GM23338 (cell line): ENCODE measurements at places on chromosomes 1 and 21. TPM values are rescaled to one million over a fixed set of nuclear protein-coding genes. Genes with fewer than 3 reads are reported as not detected.

The AMIGO1 gene
- 2.3 and 3.8 TPM in 2 replicates for total RNA-seq

- H3K27ac ChIP-seq = no peak overlapping the region
- H3K4me1 ChIP-seq = 0 out of 2 replicates have a peak, but pooled peaks cover 10% of the 10 kb centered on the region
- H3K4me3 ChIP-seq = no peak overlapping the region
- H3K27me3 ChIP-seq = peaks cover 14% of the 10 kb centered on the region
- DNase-seq = no peak
These were observed 6.1 kb upstream of the RIPPLY3 start for GRCh38 chr21:37000381-37000780.

The ACTL8 gene
- total RNA-seq = 0.38 and 0.70 TPM in 2 replicates

- no peaks in the 10 kb centered on the region for H3K36me3 ChIP-seq
- no peak for DNase-seq
- H3K27ac ChIP-seq = no peak overlapping the region
- H3K27me3 ChIP-seq = no peaks in the 10 kb centered on the region
These were observed 30.0 kb upstream of the DPH5 start for GRCh38 chr1:101055623-101056022.

The FNBP1L gene
- total RNA-seq = 114 and 132 TPM in 2 replicates

The HPCAL4 gene
- total RNA-seq = 1.1 and 1.2 TPM in 2 replicates

GRCh38 chr1:19661721-19662228 is 2.9 kb upstream of the HTR6 start:
- H3K27me3 ChIP-seq = peaks cover 46% of the 10 kb centered on the region
- H3K27ac ChIP-seq = no peak overlapping the region
- DNase-seq = peak; percentile 74
- H3K4me3 ChIP-seq = no peak overlapping the region
- 0 out of 2 replicates have a peak, but pooled peaks cover 6% of the 10 kb centered on the region for H3K4me1 ChIP-seq

DNA sequence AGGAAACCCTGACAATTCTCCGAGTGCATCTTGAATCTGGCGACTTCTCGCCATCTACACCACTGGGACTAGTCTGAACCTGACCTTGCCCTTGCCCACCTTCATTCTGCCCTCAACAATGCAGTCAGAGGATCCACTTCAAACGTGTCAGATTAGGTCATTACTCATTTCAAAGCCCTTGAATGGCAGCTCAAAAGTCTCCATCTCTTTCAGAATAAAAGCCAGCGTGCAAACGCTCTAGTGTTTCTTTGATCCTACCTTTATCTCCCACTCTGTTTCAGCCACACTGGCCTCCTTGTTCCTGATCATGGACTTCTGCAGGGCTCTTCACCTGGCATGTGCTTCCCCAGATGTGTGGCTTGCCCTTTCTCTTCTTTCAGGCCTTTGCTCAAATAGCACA is 31.3 kb downstream of the SLC30A1 start:
- H3K36me3 ChIP-seq = no peaks in the 10 kb centered on the region
- DNase-seq = no peak
- peaks cover 9% of the 10 kb centered on the region; the same call in 1 of the 2 replicates for H3K4me1 ChIP-seq
- H3K27ac ChIP-seq = no peak overlapping the region
- H3K27me3 ChIP-seq = no peaks in the 10 kb centered on the region

GRCh38 chr1:231340328-231341013 is 2.4 kb downstream of the SPRTN start:
- peaks cover 24% of the 10 kb centered on the region for H3K4me1 ChIP-seq
- no peak for DNase-seq
- H3K27me3 ChIP-seq = no peaks in the 10 kb centered on the region
- no peaks in the 10 kb centered on the region; the same call in none of the 2 replicates for H3K36me3 ChIP-seq
- H3K27ac ChIP-seq = no peak overlapping the region

DNA sequence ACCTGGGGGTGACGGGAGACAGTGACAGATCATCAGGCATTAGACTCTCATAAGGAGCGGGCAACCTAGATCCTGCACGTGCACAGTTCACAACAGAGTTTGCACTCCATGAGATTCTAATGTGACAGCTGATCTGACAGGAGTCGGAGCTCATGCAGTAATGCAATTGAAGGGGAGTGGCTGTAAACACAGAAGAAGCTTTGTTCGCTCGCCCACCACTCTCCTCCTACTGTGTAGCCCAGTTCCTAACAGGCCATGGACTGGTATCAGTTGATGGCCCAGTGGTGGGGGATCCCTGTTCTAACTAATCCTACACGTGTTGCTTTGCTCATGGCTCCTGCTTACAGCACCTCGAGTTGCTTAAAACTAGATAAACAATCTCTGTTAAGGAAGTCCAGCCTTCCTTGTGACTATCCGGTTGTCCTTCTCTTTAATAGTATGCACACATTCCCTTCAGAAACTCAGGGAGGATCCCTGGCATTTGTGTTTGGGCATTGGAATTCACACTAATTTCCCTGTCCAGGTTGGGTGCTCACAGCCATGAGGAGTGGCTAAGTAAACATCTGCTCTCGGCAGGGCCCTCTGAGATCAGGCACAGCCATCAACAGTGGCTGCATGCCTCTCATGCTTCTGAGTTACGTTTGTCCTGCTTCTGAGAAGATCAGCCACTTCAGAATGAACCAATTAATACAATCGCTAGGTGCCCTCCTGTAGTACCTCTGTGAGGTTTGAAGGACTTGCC is 21.1 kb upstream of the F3 start:
- no peaks in the 10 kb centered on the region for H3K4me1 ChIP-seq
- H3K27ac ChIP-seq = no peak overlapping the region
- no peak overlapping the region for H3K4me3 ChIP-seq

- peak; percentile 36 for DNase-seq
- no peak overlapping the region for H3K27ac ChIP-seq
- no peak overlapping the region for H3K4me3 ChIP-seq
- peaks cover 27% of the 10 kb centered on the region for H3K36me3 ChIP-seq
These were observed 1.7 kb upstream of the BMP8A start for GRCh38 chr1:39489567-39490239.

The ANKRD45 gene
- 1.5 and 2.0 TPM in 2 replicates for total RNA-seq

GRCh38 chr21:42563686-42564085 is 50.0 kb downstream of the SLC37A1 start:
- H3K36me3 ChIP-seq = no peaks in the 10 kb centered on the region
- no peaks in the 10 kb centered on the region for H3K27me3 ChIP-seq
- H3K27ac ChIP-seq = no peak overlapping the region
- H3K4me1 ChIP-seq = no peaks in the 10 kb centered on the region
- DNase-seq = no peak

DNA sequence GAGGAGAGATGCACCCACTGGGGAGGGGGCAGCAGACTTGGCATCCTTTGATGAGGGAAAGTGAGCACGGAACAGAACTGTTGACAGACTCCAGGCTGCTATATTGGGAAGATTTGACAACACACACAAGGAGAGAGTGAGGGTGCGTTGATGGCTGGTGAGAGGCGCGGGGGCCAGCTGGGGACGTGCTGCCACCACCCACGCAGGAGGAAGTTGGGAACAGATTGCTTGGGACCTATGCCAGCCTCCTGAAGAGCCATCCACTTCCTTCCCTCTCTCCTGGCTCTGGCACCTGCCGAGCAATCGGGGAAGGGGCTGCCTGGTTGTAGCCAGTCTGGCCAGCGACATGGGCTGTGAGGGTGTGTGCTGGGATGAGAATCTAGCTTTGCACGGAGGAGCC is 223.7 kb upstream of the CSF3R start:
- H3K27me3 ChIP-seq = no peaks in the 10 kb centered on the region
- no peaks in the 10 kb centered on the region for H3K36me3 ChIP-seq
- no peak overlapping the region for H3K4me3 ChIP-seq
- peaks cover 12% of the 10 kb centered on the region for H3K4me1 ChIP-seq

DNA sequence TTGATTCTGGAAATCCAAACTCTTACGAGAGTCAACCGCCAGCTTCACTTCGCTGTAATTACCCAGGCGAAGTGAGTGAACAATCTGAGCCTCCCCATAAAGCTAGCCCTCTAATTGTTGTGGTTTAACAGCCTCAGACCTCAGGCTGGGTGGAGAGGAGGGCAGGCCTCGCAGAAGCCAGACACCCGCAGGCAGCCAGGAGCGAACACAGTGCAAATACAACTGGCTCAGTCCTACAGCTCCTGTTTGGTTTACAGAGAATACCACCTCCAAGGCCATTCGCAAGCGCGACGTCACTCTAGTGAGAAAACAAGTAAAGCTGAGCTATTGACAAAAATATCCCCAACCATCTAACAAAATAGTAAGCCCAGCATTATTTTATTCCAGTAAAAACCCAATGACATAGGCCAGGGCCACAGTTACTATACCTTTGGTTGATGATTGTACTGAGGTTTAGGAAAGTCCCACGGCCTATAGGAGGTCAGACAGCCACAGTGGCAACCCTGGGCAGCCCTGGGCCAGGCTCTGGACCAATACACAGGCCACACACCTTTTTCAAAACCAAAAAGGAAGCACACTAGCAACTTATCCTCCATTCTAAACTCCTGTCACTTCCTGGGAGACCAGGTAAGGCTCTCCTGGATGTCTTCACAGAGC is 163.3 kb downstream of the ETS2 start:
- H3K4me1 ChIP-seq = no peaks in the 10 kb centered on the region
- no peaks in the 10 kb centered on the region for H3K36me3 ChIP-seq
- H3K27ac ChIP-seq = no peak overlapping the region
- H3K27me3 ChIP-seq = no peaks in the 10 kb centered on the region

DNA sequence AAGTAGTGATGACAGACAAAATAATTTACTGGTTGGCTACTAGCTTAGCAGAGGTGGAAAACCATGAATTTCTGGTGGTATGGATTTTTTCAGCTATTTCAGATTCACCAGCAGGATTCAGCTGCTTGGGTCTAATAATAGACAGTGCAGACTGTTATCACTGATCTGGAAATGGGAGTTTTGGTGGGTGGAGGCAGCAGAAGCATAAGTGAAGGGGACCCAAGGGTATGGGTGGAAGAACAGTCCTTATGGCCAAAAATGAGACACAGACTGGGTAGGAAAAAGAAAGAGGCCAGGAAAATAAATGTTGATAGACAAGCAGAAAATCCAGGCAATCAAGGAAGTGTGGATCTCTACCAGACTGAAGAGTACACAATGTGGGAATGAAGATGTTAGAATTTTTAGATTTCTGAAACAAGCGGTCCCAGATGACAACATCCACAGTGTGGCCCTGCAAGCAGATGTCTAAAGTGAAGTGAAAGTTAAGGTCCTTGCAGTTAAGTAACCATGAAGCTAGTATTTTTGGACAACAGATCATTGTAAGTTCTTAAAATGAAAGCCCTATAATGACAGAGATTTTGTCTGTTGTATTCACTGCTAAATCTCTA is 24.7 kb downstream of the LYST start:
- H3K36me3 ChIP-seq = no peaks in the 10 kb centered on the region
- H3K27me3 ChIP-seq = no peaks in the 10 kb centered on the region
- H3K27ac ChIP-seq = no peak overlapping the region
- H3K4me3 ChIP-seq = no peak overlapping the region
- no peak for DNase-seq

The GPR3 gene
- 6.6 and 9.1 TPM in 2 replicates for total RNA-seq

- H3K27me3 ChIP-seq = no peaks in the 10 kb centered on the region
- H3K27ac ChIP-seq = no peak overlapping the region
- peaks cover under 1% of the 10 kb centered on the region; the same call in 1 of the 2 replicates for H3K36me3 ChIP-seq
- H3K4me3 ChIP-seq = no peak overlapping the region
- no peak for DNase-seq
These were observed 9.6 kb upstream of the CCDC27 start for GRCh38 chr1:3742439-3743298.

The ADAM30 gene
- not detected in 2 replicates for total RNA-seq

DNA sequence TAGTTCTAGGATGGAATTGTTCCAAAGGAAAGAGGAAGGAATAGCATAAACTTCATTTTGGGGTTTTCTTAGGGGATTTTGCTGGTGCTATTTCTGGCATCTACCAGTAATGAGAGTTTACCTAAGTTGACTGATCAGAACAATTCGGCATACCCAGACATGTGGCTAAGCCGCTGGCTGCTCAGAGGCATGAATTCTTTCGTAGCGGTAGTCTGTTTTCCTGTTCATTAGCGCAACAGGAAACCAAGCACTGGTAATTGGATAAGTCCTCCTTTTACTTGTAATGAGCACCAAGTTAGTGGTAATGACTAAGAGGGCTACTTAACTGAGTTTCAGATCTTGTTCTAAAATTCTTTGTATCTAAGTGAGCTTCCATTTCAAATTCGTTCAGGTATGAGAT is 38.6 kb downstream of the C21orf91 start:
- no peak for DNase-seq
- no peak overlapping the region for H3K4me3 ChIP-seq
- H3K4me1 ChIP-seq = peaks cover 19% of the 10 kb centered on the region
- no peak overlapping the region for H3K27ac ChIP-seq
- no peaks in the 10 kb centered on the region for H3K27me3 ChIP-seq

DNA sequence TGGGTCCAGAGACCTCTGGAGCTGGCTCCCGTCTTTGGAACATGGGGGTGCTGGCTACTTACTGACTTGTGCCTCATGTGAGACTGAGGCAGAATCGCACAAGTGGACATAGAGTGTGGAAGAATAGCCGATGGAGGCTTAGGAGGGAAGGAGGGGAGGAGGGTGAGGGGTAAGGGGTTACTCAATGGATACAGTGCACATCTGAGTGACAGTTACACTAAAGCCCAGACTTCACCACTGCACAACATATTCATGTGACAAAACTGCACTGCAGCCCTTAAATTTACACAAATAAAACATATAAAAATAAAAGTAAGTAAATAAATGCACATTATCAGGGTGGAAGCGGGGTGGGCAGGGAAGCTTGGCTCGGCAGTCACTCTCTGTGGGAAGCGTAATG is 197.7 kb upstream of the RAB4A start:
- no peak overlapping the region for H3K27ac ChIP-seq
- no peaks in the 10 kb centered on the region for H3K27me3 ChIP-seq
- H3K36me3 ChIP-seq = no peaks in the 10 kb centered on the region; the same call in 1 of the 2 replicates
- no peak for DNase-seq
- H3K4me1 ChIP-seq = no peaks in the 10 kb centered on the region

GRCh38 chr1:203187689-203188264 is 1.3 kb upstream of the CHI3L1 start:
- H3K27ac ChIP-seq = no peak overlapping the region
- no peaks in the 10 kb centered on the region for H3K36me3 ChIP-seq
- H3K27me3 ChIP-seq = no peaks in the 10 kb centered on the region
- no peak for DNase-seq
- H3K4me1 ChIP-seq = peaks cover 17% of the 10 kb centered on the region
- H3K4me3 ChIP-seq = no peak overlapping the region

DNA sequence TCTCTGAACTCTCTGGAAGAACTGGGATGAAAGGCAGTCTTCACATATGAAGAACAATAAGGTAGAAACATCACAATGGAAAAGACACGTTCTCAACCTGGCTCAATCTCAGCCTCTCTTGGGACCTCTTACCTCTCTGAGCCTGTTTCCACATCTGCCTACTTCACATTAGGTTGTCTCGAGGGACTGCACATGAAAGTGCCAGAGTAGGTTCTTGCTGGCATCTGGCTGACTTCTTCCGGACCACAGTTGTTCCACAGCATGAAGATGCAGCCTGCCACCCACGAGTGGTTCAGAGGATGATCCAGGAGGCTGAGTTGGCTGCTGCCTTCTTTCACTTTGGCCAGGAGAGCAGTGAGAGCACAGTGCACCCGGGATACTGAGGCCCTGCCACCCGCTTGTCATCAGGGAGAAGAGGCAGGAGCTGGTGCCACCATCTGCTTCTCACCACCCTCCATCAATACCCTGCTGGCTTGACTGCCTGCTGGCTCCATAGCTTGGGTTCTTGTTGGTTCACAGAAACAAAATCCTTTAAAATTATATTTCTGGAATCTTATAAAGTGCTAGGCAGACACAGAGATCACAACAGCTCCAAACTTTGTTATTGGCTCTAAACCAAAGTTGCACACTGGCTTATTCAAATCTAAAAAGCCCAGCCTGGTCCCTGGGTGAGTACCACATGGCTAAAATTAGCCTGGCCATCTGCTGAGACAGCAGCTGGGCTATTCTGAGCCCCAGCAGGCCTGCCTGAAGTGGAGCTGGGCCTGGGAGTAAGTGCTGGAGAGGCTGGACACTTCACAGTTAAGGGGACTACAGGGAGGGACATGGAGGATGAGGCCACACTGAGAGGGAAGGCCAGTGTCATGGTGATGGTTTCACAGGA is 46.9 kb upstream of the LIN9 start:
- H3K27me3 ChIP-seq = no peaks in the 10 kb centered on the region
- peaks cover 12% of the 10 kb centered on the region; the same call in 1 of the 2 replicates for H3K36me3 ChIP-seq
- H3K27ac ChIP-seq = no peak overlapping the region; the same call in 1 of the 2 replicates
- no peaks in the 10 kb centered on the region; the same call in 1 of the 2 replicates for H3K4me1 ChIP-seq
- H3K4me3 ChIP-seq = no peak overlapping the region
- DNase-seq = no peak
